ENCODE measurements at places on chromosomes 6 and 20.

GRCh38 chr6:38933426-38933825 lies 115.2 kb upstream of the GLP1R start:
- peak; percentile 27 for DNase-seq

GRCh38 chr6:43088654-43089056 lies 12.5 kb downstream of the PTK7 start:
- DNase-seq: no peak

GRCh38 chr20:22986601-22987000 lies 48.5 kb upstream of the SSTR4 start:
- DNase-seq: no peak

DNA sequence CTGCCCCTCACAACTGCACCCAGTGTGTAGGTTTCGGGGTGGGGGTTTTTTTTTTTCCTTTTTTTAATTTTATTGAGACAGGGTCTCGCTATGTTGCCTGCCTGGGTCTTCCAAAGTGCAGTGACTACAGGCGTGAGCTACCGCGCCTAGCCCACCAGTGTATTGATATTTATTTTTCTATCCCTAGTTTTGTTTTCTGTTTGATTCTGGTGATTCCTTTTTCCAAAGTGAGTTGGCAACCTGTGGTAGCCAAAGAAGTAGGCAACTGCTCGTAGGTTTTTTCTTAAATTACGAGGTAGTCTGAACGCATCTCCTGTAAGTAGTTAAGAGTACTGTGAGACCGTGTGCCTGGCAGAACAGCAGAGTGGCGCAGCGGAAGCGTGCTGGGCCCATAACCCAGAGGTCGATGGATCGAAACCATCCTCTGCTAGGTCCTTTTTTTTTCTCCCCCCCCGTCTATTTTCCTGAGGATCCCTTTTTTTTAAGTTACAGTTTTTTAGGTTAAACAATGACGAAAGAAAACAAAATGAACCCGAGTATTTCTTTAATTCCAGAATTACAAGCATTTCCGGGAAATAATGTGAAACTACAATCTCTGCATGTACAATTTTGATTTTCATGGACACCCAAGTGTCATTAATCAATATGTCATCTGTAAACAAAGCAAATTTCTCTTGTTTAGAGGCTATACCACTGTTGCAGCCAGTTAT lies 78.7 kb upstream of the BTN3A2 start:
- peak; percentile 62 for DNase-seq

DNA sequence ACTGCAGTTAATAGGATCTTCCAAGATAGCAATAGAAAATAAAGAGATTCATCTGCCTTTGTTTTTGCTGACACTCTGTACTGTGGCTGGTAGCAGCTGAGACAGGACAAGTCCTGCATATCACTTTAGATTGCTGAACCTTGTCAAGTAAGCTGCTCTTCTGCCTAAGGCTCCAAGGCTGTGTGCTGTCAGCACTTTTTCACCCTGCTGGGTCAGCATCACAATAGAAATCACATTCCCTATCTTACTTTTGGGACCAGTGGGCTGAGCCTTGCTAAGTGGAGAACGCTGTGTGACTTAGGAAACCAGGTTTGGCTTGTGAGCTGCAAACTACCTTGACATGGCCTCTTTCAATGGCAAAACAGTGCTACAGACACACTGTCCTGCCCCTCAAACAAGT lies 263.9 kb downstream of the FRK start:
- DNase-seq: no peak

GRCh38 chr6:105601541-105602236 lies 198.8 kb upstream of the PREP start:
- peak; percentile 78 for DNase-seq

- no peak for DNase-seq
Observed at GRCh38 chr6:4133941-4134838, 1.2 kb downstream of the ECI2 start.

GRCh38 chr6:149065658-149066556 lies 251.6 kb upstream of the TAB2 start:
- DNase-seq: no peak

All from LoVo (cell line).